ENCODE measurements at places on chromosomes 2 and 18. TPM values are rescaled to one million over a fixed set of nuclear protein-coding genes. Genes with fewer than 3 reads are reported as not detected.

SERPINE2 gene
- 490 TPM for total RNA-seq

REG1A gene
- not detected for total RNA-seq

EN1 gene
- 0.33 TPM for total RNA-seq

GALNT5 gene
- total RNA-seq = 17.1 TPM

ALK gene
- total RNA-seq = not detected

SLC16A14 gene
- total RNA-seq = 0.51 TPM

BOLL gene
- total RNA-seq = not detected

NEU4 gene
- total RNA-seq = not detected

CARF gene
- 6.5 TPM for total RNA-seq

XRCC5 gene
- total RNA-seq = 191 TPM

ALPP gene
- total RNA-seq = not detected

LRRC30 gene
- total RNA-seq = not detected

NRP2 gene
- total RNA-seq = 58.8 TPM

OST4 gene
- 318 TPM for total RNA-seq

CHRNA1 gene
- total RNA-seq = not detected

PDE11A gene
- total RNA-seq = 0.19 TPM

ZNF513 gene
- total RNA-seq = 10.2 TPM

LBX2 gene
- total RNA-seq = not detected

CABYR gene
- total RNA-seq = 9.0 TPM

POLE4 gene
- 10.8 TPM for total RNA-seq

TEX44 gene
- not detected for total RNA-seq

TUBA3D gene
- total RNA-seq = not detected

LONRF2 gene
- total RNA-seq = under 0.01 TPM

CYP26B1 gene
- total RNA-seq = 0.50 TPM

RPRM gene
- 0.17 TPM for total RNA-seq

ABHD1 gene
- 0.17 TPM for total RNA-seq

LOXL3 gene
- total RNA-seq = 1.8 TPM

ORMDL1 gene
- total RNA-seq = 44.3 TPM

ZNF396 gene
- 0.50 TPM for total RNA-seq

TFPI gene
- not detected for total RNA-seq

PROM2 gene
- 73.5 TPM for total RNA-seq

DNAJB2 gene
- total RNA-seq = 64.7 TPM

KCTD18 gene
- 19.5 TPM for total RNA-seq

NR4A2 gene
- 0.50 TPM for total RNA-seq

SIX3 gene
- total RNA-seq = not detected
